ENCODE measurements at places on chromosomes 2 and 18.

DNA sequence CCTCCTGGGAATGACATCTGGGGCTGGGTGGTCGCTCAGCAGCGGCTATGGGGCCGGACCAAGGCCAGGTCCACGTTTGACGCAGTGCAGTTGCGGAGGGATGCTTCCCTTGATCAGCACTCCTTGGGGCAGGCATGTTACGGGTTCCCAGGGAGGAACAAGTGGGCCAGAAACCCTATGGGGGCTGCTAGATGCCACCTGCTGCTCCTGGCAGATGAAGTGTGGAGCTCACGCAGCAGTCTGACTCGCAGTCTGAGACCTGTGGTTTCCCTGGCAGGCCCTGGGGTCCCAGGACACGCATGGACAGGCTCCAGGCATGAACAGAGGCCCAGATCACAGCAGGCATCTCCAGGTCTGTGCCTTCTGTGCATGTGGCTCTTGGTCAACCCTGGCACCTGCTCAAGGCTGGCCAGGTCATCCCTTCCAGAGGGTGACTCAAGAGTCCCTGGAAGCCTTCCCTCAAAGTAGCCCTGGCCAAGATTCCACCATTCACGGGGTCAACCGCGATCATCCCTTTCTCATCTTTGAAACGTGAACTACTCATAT, 20.0 kb downstream of the KCNF1 start:
- no peak for DNase-seq

GRCh38 chr2:64635976-64636911, 17.5 kb downstream of the SERTAD2 start:
- no peak for DNase-seq

GRCh38 chr18:24678626-24679025, 218.2 kb downstream of the HRH4 start:
- no peak for DNase-seq

- no peak for DNase-seq
Observed at GRCh38 chr2:55161295-55162210, 70.5 kb downstream of the CLHC1 start.

- no peak for DNase-seq
Observed at GRCh38 chr2:27705851-27706622, 42.3 kb downstream of the SLC4A1AP start.

DNA sequence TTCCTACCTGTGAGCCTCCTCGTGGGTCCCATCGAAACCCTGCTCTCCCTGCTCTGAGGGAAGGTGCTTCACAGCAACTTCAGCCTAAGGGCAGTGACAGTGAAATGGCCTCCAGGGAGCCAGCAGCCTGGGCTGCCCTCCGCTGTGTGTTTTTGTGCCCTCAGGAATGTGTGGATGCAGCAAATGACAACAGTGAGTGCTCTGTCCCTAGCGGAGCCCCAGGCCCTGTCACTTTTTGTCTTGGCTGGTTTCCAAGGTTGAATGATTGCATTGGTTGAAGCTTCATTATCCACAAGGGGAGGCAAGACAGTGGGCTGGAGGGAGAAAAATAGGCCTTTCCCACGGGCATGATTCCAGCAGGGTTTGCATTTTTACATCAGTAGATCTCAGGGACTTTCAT, 42.9 kb downstream of the STON1 start:
- DNase-seq = no peak

DNA sequence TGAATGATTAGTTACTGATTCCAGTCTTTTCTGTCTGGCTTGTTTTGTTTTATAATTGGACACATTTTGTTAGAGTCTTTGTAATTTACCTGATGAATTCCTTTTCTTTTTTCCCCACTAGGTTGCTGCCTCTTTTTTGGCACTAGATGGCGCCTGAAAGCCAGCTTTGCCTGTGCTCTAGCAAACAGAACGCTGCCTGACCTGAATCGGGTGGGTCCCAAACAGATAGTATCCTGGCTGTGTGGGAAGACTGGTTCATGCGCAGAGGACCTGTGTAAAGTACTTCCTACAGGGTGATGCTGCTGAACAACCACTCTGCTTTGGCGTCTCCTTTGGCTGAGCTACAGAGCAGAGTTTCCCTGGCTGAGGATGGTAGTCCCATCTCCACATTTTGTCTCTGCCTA, 288.2 kb downstream of the IKZF2 start:
- DNase-seq = no peak

- no peak for DNase-seq
Observed at GRCh38 chr2:28276076-28276618, 116.5 kb upstream of the FOSL2 start.

GRCh38 chr2:40118622-40119021, 333.3 kb downstream of the SLC8A1 start:
- no peak for DNase-seq

DNA sequence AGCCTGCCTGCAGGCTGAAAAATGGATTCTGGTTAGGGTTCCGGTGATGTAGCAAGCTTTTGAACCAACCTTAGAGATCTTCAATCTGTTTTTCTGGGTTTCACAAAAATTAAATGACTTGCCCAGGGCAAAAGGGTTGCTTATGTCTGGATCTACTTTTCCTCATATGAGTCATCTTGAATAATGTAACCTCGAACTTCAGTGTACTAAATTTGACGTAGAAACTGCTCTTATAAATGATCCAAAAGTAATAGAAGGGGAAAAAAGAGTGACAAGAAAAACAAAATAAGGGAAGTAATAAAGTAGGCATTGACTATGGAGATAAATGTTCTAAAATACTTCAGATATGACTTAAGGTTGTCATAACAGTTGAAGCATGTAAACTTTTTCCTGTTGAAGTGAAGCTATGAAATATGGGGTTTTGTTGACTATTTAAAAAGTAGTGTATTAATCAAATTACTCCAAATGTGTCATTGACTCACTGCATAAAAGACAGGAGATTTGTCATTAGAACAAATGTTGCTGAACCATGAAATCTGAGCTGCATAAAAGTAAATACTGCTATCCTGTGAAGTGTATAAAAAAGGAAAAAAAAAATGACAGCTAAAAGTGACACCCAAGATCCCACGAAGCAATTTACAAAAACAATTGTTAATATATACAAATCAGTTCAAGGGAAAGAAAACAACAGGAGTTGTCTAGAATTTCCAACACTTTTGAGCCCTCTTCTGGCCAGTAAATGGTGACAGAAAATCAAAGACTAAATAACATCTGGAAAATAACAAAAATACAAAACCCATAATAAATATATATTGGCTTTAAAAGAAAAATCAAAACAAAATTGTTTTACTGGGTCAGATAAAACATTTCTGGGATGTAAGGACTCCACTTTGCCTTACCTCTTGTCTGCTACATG, 103.6 kb upstream of the SERPINE2 start:
- no peak for DNase-seq

DNA sequence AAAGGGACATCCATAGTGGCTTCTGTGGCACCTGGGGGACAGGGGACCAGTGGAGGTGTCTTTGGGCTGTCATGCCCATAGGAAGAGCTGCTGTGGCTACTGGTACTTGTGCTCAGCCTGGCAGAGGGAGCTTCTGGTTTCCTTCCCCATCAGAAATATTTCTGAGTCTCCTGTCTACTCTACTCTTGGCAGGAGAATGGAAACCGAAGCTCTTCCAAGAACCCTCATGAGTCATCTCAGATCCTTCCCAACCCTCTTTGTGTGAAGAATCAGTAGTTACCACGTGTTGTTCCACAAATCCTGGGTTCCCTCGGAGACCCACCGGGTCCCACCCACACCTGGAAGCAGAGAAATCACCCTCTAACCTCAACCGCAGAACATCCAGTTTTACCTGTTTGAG, 234.9 kb downstream of the FHOD3 start:
- no peak for DNase-seq

DNA sequence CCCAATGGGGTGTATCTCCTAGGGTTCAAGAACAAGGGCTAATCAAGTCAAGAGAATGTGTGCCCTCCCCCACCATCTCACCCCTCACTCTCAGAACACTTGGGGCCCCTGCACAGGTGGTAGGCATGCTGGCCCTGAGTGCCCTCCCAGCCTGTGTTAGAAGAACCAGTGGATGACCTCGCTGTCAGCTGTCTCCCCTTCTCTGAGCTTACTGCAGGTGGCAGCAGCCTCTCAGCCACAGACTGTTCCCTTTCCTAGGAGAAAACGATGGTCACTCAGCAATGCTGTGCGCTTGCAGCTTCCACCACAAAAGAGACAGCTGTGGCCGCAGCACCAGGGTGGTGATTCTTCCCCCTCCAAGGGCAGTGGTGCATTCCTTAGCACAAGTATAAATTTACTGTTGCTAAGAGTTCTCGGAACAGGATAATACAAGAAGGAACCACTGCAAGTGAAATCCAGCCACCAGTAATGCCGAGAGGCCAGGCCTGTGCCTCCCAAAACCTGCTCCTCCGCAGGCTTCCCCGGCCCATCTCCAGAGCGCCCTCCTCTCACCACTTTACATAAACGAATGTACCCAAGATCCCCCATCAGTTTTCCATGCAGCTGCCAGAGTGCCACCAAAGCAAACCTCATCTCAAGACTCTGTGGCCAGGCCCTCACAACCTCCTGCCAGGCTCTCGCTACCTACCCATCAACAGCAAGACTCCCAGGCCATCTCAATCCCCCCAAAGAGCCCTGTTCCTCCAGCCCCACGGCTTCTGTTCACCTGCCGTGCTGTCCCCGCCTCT, 935 bp upstream of the RAMP1 start:
- DNase-seq = no peak

GRCh38 chr2:5561006-5561405, 131.2 kb upstream of the SOX11 start:
- DNase-seq = no peak

- no peak for DNase-seq
Observed at GRCh38 chr2:54522624-54523281, 66.6 kb downstream of the SPTBN1 start.

- no peak for DNase-seq
Observed at GRCh38 chr2:88636026-88636425, 8.8 kb upstream of the EIF2AK3 start.

- no peak for DNase-seq
Observed at GRCh38 chr2:42342061-42342794, 18.8 kb downstream of the COX7A2L start.

- DNase-seq = no peak
Observed at GRCh38 chr2:9809064-9809356, 34.3 kb upstream of the TAF1B start.

GRCh38 chr2:70388128-70388527, 86.3 kb upstream of the FAM136A start:
- DNase-seq = no peak

DNA sequence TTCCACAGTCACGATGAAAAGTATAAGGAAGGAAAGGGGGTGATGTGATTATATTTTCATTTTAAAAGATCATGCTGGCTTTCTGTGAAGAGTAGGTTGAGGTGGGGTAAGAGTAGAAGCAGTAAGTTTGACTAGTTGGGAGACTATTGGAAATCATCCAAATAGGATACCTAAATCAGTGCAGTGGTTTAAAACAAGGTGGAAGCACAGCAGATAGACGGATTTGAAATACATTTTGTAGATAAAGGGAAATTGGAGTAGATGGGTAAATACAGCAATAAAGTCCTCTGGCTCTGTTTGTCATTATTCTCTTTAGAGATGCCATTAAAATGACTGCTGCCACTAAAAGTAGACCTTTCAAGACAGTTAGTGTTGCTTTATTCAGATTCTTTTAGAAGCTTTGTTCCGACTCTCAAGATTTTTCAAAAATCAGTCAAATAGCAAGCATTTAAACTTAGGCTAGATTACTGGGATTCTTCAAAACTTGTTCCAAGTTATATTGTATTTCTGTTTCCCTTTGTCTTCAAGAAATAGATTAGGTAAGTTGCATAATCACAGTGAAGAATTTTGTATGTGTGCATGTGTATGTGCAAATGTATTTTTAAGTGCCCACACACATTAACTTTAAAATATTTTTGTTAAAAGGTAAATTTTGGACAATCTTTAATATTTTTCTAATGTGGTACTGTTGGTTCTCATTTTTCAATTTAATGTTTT, 61.7 kb upstream of the DTNA start:
- DNase-seq = no peak

DNA sequence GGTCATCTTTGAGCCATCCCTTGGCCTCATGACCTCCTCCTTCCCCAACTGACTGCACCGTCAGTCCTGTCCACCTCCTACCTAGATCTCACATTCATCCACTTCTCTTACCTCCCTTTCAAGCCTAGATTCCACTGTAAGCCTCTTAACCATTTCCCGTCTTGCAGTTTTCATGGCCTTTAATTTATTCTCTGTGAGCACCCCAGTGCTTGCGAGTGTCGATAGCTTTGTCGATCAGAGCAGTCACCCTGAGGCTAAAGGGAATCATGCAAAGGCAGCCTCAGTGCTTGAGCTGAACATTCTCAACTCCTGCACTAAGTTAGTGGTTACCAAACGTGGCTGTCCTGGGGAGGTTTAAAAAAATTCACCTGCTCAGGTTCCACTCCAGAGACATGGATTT, 14.7 kb downstream of the ARHGAP25 start:
- no peak for DNase-seq

DNA sequence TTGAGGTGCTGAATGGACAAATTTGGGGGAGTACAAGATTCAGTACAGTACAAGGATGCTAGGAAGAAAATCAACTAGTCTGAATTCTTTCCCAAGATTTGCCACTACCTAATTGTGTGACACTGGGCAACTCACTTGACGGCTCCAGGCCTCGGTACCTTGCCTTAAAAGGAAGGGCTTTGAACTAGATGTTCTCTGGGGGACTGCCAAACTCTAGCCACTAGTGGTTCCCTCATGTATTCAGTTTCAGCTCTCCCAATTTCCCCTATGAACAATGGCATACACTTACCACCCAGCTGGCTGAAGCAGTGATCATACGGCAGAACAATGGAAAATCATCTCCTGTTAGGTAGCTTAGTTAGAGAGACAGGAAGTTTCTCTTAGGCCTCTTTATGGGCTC, 73.4 kb downstream of the VWC2L start:
- no peak for DNase-seq

GRCh38 chr2:201680743-201681142, 17.7 kb downstream of the MPP4 start:
- DNase-seq = no peak

- no peak for DNase-seq
Observed at GRCh38 chr2:121825003-121825950, 69.8 kb downstream of the TSN start.

GRCh38 chr2:216423071-216423470, 10.8 kb downstream of the SMARCAL1 start:
- DNase-seq = no peak

DNA sequence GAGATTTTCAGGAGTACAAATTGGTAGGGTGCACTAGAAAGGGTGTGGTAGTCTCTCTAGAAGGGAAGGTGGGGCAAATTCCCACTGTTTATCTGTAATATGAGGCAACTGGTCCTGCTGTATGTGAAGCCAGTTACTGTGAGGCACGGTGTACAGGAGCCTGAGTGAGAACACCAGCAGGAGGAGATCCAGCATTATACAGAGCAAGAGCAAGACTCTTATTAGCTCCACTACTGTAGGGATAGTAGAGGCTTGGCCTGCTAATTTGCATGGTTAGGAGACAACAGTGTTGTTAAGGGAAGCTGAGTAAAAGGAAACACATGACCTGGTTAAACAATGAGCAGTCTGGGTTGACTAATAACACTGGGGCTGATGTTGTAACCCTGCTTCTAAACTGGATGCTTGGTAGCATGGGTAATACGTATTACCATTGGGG, 76.3 kb upstream of the WDSUB1 start:
- DNase-seq = no peak

- no peak for DNase-seq
Observed at GRCh38 chr2:237978058-237978712, 11.4 kb downstream of the UBE2F start.

GRCh38 chr18:49590608-49591007, 28.8 kb downstream of the LIPG start:
- DNase-seq = no peak

GRCh38 chr2:169743549-169743948, 9.9 kb downstream of the KLHL23 start:
- no peak for DNase-seq

- DNase-seq = no peak
Observed at GRCh38 chr2:9288233-9288632, 81.6 kb downstream of the ASAP2 start.
